Activated T-helper 1 cell treated with anti-CD3 and anti-CD28 coated beads, Interleukin-12 subunit alpha, Interleukin-12 subunit beta, Interleukin-2, Interleukin-4 antibody, amounts not matched to agents 30 ng/mL and 10 ng/mL and 1 ng/mL, durations not matched to agents 14 hours and 24 hours and 36 hours (primary cell): ENCODE measurements at places on chromosomes 1 and 21. TPM values are rescaled to one million over a fixed set of nuclear protein-coding genes. Genes with fewer than 3 reads are reported as not detected.

DNA sequence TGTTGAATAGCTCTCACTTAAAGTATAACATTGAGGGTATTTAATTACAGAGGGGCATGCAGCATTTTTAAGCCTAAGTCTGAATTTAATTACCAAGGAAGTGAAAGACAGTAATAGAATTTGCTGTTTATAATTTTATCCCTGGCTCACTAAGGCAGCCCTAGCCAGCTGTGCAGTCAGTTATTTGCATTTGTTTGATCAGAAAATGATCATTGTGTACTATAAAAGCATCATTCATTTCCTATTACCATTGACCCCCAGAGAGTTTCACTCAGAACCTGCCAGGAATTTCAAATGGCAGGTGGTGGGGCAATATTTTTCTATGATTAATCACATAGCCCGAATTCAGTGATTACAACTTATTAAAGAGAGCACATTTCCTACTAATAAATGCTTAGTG, 277.1 kb upstream of the KAZN start:
- peaks cover 4% of the 10 kb centered on the region for H3K27me3 ChIP-seq
- H3K4me3 ChIP-seq, result no peak overlapping the region
- H3K36me3 ChIP-seq, result no peaks in the 10 kb centered on the region
- H3K4me1 ChIP-seq, result peaks cover 9% of the 10 kb centered on the region
- no peak for DNase-seq
- no peak overlapping the region for H3K27ac ChIP-seq

The TENT5C gene
- total RNA-seq, result 4.9 and 5.2 TPM in 2 replicates

The PGLYRP4 gene
- not detected in 2 replicates for total RNA-seq

The TNNI3K gene
- not detected in 2 replicates for total RNA-seq

The SERPINC1 gene
- 0.26 TPM in 1 of 2 replicates, not detected in the other for total RNA-seq

DNA sequence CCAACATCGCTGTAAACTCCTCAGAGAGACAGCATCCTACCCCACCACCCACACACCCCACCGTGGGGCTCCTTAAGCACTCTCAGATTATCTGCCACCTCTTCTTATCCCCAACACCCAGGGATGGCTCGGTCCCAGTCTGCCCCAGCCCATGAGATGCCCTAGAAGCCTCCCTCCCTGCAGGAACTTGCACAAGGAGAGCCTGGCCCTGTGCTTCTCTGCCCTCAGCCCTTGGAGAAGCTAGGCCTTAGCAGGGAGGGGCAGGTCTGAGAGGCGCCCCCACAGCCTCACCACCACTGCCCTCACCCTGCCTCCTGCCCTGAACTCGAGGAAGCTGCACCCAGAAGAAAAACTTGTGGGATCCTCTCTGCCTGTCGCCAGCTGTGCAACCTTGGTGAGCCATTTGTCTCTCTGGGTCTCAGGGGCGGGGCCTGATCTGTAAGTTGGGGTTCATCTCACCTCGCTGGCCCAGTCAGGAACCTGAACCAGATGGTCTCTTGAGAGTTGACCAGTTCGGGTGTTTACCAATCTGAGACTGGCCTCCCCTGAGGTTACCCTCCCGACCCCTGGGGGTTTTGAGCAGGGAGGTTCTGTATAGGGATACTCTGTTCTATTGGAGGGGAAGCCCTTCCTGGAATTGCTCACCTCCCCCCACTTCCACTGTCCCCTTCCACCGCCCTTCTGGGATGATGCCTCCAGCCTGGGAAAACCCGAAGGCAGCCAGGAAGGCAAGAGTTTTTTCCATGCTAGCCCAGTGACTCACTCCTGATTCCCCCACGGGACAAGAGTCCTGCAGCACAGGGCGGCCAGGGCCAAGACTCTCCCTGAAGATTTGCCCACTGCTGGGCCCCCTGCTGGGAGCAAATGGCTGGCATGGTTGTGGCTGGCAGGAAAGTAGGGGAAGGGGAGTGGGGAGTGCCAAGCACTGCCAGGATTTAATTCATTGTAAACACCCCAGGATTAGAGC, at the start of gene S100A3:
TSS of gene S100A3 (minus strand) at position 537 of the 967 bp plus-strand sequence. CDS start 773 bp downstream, outside the sequence.
- DNase-seq, result no peak
- H3K36me3 ChIP-seq, result peaks cover 8% of the 10 kb centered on the region
- peaks cover 52% of the 10 kb centered on the region for H3K4me1 ChIP-seq
- no peak within 1 kb of the TSS for H3K4me3 ChIP-seq

The HSD11B1 gene
- 15.9 and 17.9 TPM in 2 replicates for total RNA-seq

DNA sequence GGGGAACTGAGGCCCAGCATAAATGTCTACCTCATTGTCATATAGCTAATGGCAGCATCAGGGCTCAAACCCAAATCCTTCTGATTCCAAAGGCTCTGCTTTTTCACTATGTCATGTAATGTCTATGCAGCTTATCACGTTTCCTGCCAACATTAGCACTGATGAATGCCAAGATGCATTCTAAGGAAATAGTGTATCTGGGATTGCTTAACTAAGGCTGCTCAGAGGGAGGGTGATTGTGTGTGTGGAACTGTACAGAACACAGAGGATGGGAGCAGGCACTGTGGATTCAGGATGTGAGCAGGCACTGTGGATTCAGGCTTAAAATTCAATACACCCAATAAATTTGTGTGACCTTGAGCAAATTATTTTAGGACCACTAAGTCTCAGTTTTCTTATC, 456.4 kb upstream of the DEPDC1 start:
- DNase-seq, result no peak
- H3K36me3 ChIP-seq, result no peaks in the 10 kb centered on the region
- no peaks in the 10 kb centered on the region for H3K27me3 ChIP-seq
- no peaks in the 10 kb centered on the region for H3K4me1 ChIP-seq
- no peak overlapping the region for H3K27ac ChIP-seq

The ESRRG gene
- total RNA-seq, result not detected in 2 replicates

- H3K27ac ChIP-seq, result no peak overlapping the region
- DNase-seq, result no peak
- H3K4me3 ChIP-seq, result no peak overlapping the region
These were observed 61.7 kb downstream of the ITSN1 start for GRCh38 chr21:33703750-33704606.

GRCh38 chr1:45883658-45884057, 80.2 kb downstream of the MAST2 start:
- H3K4me3 ChIP-seq, result no peak overlapping the region
- DNase-seq, result no peak
- H3K27me3 ChIP-seq, result no peaks in the 10 kb centered on the region
- H3K27ac ChIP-seq, result no peak overlapping the region

GRCh38 chr1:244874974-244875579, 10.7 kb upstream of the HNRNPU start:
- no peak for DNase-seq
- no peaks in the 10 kb centered on the region for H3K4me1 ChIP-seq
- H3K27ac ChIP-seq, result no peak overlapping the region
- H3K4me3 ChIP-seq, result no peak overlapping the region

The TAF1A gene
- total RNA-seq, result 19.2 and 19.7 TPM in 2 replicates

- no peak overlapping the region for H3K27ac ChIP-seq
- DNase-seq, result no peak
- peaks cover 26% of the 10 kb centered on the region for H3K36me3 ChIP-seq
These were observed 67.8 kb downstream of the VPS26C start for GRCh38 chr21:37199057-37199924.

DNA sequence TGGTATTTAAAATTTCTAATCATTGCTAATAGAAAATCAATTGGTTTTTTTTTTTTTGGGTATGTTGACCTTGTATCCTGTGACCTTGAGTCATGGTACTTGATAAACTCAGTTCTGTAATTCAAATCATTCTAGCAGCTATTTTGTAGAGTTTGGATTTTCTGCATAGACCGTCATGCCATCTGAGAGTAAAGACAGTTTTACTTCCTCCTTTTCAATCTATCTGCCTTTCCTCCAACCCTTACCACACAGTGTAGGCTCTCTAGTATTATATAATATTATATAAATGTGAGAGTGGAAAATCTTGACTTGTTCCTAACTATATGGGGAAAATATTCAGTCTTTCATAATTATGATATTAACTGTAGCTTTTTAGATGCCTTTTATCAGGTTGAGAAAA, 7.0 kb downstream of the TDRD5 start:
- H3K4me3 ChIP-seq, result no peak overlapping the region
- H3K27ac ChIP-seq, result no peak overlapping the region
- no peak for DNase-seq
- peaks cover 4% of the 10 kb centered on the region for H3K27me3 ChIP-seq
- H3K36me3 ChIP-seq, result no peaks in the 10 kb centered on the region

The S100A2 gene
- 0.21 and 1.1 TPM in 2 replicates for total RNA-seq

The CSMD2 gene
- not detected in 2 replicates for total RNA-seq

DNA sequence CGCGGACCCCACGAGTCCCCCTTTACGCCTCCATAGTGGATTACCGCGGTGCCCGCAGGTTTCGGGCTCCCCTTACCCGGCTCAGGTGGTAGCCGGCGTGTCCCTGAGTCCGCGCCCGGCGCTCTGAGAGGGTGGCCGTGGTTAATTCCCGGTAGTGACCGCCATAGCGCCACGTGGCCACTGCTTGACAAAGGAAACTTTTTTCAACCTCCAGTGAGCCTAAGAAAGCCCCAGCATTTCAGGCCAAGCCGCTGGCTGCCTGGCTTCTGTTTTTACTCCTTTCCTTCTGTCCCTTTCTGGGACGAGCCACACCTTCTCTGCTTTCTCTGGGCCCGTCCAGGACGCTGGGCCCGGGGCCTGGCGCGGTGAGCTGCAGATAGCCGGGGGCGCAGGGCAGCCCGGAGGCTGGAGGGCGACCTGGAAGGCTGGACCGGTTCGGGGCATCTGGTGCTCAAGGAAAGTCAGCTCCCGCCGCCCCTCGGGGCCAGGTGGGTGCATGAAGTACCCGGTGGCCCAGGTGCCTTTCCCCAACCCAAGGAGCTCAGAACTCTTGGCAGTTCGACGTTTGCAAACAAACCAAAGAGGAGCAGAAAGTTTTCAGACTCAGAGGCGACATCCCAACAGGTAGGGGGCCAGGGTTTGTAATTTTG, 540 bp upstream of the C1orf198 start:
- no peaks in the 10 kb centered on the region for H3K36me3 ChIP-seq
- H3K27ac ChIP-seq, result peak overlapping the region; percentile 80
- peak overlapping the region; percentile 83 for H3K4me3 ChIP-seq
- peaks cover 39% of the 10 kb centered on the region for H3K27me3 ChIP-seq
- peaks cover 23% of the 10 kb centered on the region for H3K4me1 ChIP-seq

The HJV gene
- not detected in 2 replicates for total RNA-seq

The AGBL4 gene
- not detected in 2 replicates for total RNA-seq

The OR14K1 gene
- total RNA-seq, result not detected in 2 replicates

DNA sequence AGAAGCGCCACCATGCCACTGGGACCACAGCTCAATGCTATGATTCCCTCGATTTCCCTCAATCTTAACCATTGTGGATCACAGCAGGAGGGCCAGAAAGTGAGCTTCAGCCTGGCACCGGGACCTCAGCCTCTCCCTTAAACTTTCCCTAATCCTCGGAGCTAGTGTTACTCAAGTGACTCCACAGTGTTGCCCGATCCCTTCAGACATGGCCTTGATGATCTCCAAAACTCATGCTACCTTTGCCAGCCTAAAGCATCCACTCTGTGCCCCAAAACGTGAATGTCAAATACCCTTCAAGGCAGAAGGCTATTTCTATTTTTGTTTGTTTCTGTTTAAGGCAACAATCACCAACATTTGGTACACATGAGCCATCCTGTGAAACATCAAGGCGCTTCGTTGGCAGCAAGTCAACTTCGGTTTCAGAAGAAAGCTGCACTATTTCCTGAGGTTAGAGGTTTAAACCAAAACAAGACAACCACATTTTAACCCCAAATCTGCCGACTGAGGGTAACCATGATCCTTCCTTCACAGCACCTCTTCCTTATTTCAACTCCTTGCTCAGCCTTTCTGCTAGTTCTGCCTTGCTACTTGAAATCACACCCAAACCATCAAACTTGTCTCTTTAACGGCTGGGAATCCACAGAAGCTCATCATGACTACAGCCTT, 94.4 kb upstream of the KRTAP19-8 start:
- H3K27ac ChIP-seq, result peak overlapping the region; percentile 98
- H3K4me1 ChIP-seq, result peaks cover 73% of the 10 kb centered on the region
- peak overlapping the region; percentile 79 for H3K4me3 ChIP-seq
- no peaks in the 10 kb centered on the region for H3K27me3 ChIP-seq
- peaks cover 83% of the 10 kb centered on the region for H3K36me3 ChIP-seq

GRCh38 chr1:40382108-40382460, 8.6 kb downstream of the SMAP2 start:
- peaks cover 91% of the 10 kb centered on the region for H3K4me1 ChIP-seq
- no peaks in the 10 kb centered on the region for H3K27me3 ChIP-seq
- H3K27ac ChIP-seq, result peak overlapping the region; percentile 99
- DNase-seq, result no peak
- peaks cover 43% of the 10 kb centered on the region for H3K36me3 ChIP-seq

The DIRAS3 gene
- 0.12 TPM in 1 of 2 replicates, not detected in the other for total RNA-seq

The GNG5 gene
- total RNA-seq, result 107 and 110 TPM in 2 replicates

- no peak overlapping the region for H3K27ac ChIP-seq
- DNase-seq, result no peak
- H3K4me3 ChIP-seq, result no peak overlapping the region
- no peaks in the 10 kb centered on the region for H3K27me3 ChIP-seq
- peaks cover 2% of the 10 kb centered on the region for H3K36me3 ChIP-seq
These were observed 15.0 kb downstream of the C1orf52 start for GRCh38 chr1:85244271-85245061.

DNA sequence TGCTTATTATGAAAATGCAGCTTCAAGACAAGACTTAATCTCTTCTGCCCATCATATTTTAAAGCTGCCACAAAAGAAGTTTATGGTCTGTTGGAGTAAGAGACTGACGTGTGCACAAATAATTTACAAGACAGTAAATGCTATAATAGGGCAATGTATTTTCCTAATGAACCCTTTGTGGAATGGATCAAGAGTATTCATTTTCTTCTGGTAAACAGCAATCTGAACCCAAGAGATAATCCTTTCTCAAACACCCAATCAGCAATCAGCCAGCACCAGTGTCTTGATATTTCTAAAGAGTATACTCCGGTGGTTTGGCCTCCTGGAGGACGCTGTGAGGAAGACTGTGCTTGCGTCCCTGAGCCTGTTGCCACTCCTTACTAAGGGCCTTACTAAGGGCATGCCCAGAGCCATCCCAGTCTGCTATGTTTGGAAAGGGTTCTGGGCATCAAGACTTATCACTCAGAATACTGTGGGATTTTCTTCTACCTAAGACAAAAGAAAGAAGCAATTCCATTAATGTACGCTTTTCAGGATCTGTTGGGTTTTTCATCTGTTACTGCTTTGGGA, 48.8 kb upstream of the LRRC8D start:
- peaks cover 7% of the 10 kb centered on the region for H3K4me1 ChIP-seq
- no peaks in the 10 kb centered on the region for H3K36me3 ChIP-seq
- no peaks in the 10 kb centered on the region for H3K27me3 ChIP-seq

The ARHGEF16 gene
- total RNA-seq, result not detected in 2 replicates

DNA sequence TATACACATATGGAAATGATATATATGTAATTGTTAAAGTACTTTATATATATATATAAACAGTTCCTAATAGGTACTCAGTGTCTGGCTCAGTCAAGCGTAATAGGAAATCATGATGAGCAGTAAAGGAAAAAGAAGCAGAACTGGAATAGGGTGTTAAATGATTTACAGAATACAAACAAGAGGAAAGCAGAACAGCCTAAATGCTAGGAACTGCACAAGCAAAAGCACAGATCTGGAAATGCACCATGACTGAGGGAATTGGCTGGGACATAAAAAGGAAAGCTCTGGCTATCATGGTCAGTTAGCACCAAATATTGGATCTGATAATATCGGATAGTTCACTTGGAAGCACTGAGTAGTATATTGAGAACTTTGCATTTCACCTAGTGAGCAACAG, 51.8 kb downstream of the SLC44A5 start:
- H3K27me3 ChIP-seq, result no peaks in the 10 kb centered on the region
- H3K4me1 ChIP-seq, result no peaks in the 10 kb centered on the region
- DNase-seq, result no peak
- H3K4me3 ChIP-seq, result no peak overlapping the region

The EXTL1 gene
- 0.05 TPM in 1 of 2 replicates, not detected in the other for total RNA-seq

- peak overlapping the region; percentile 81 for H3K4me3 ChIP-seq
- no peak for DNase-seq
- H3K27ac ChIP-seq, result no peak overlapping the region
- peaks cover 4% of the 10 kb centered on the region for H3K36me3 ChIP-seq
- peaks cover 7% of the 10 kb centered on the region for H3K27me3 ChIP-seq
- H3K4me1 ChIP-seq, result no peaks in the 10 kb centered on the region
These were observed 431 bp downstream of the RAB42 start for GRCh38 chr1:28592321-28593071.
